ENCODE measurements at places on chromosomes 6 and 20. TPM values are rescaled to one million over a fixed set of nuclear protein-coding genes. Genes with fewer than 3 reads are reported as not detected.

The OR2J3 gene
- not detected for total RNA-seq

DNA sequence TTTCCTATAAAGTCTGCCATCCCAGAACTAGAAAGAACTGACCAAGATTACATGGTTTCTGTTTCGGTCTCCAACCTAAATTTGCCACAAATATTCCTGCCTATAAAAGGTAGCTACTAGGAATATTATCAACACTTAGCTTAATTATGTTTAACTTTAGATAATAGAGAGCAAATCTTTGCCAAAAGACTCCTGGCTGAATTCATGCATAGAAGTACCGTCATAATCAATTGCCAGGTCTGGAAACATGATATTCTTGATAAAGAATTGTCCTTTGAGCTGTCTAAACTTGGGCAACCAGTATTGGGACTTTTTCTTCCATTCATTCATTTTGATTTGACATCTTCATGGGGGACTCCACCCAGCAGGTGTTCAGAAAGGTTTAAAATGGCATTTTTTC lies 22.4 kb downstream of the CALHM6 start:
- no peak for DNase-seq
- no peaks in the 10 kb centered on the region for H3K4me1 ChIP-seq
- H3K36me3 ChIP-seq = no peaks in the 10 kb centered on the region

DNA sequence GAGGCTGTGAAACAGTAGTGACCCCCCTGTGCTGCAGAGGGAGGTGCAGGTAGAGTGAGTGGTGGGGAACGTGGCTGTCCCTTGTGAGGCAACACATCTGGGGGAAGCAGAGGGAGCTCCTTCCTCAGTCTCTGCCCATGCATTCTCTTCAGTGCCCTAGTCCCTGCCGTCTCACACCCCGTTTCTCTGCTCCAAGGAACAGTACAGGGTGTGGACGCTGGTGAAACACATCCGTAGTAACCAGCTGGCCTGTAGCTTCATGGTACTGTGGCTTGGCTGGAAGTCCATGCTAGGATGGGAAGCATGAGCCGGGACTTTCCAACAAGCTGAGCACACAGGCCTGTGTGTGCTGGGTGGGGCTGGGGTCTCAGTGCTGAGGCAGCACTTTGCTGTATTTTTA lies 25.4 kb upstream of the CST3 start:
- no peaks in the 10 kb centered on the region for H3K27me3 ChIP-seq
- no peak overlapping the region for H3K4me3 ChIP-seq
- DNase-seq = no peak
- H3K27ac ChIP-seq = no peak overlapping the region
- H3K36me3 ChIP-seq = no peaks in the 10 kb centered on the region

- no peaks in the 10 kb centered on the region for H3K27me3 ChIP-seq
- no peak overlapping the region for H3K4me3 ChIP-seq
Observed at GRCh38 chr20:7147220-7147601, 379.7 kb downstream of the BMP2 start.

DNA sequence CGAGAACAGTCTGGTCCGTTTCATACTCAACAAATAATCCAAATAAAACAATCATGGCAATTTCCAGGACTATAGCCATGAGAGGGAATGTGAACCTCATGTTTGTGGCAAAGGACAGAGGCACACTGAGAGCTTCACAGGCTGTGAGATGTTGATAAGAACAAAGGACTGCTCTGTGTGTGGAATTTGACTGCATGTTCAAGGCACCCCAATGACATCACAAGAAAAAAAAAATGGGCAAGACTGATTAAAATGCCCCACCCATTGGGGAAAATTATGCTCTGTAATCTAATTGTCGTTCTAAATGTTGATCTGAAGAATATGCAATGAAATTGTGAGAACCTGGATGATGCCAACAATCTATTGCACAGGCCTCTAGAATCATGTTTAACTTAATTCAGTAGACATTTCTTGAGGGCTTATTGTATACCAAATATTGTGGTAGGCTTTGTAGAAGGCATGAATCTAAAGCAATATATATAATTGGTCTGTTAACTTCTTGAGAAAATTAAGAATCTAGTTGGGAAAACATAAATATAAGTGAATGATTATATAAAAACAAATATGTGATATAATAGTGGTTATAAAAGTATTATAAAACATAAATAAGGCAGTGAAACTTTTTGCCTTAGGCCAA lies at the start of gene RHAG:
RHAG (minus strand) TSS at position 127 of the 637 bp plus-strand sequence; CDS start at position 100, 27 bp downstream.
- no peaks in the 10 kb centered on the region for H3K4me1 ChIP-seq
- no peak within 1 kb of the TSS for H3K27ac ChIP-seq
- no peaks in the 10 kb centered on the region for H3K36me3 ChIP-seq
- H3K27me3 ChIP-seq = no peaks in the 10 kb centered on the region
- DNase-seq = no peak

The FRS3 gene
- total RNA-seq = 8.9 TPM

The CRIP3 gene
- total RNA-seq = 3.0 TPM

DNA sequence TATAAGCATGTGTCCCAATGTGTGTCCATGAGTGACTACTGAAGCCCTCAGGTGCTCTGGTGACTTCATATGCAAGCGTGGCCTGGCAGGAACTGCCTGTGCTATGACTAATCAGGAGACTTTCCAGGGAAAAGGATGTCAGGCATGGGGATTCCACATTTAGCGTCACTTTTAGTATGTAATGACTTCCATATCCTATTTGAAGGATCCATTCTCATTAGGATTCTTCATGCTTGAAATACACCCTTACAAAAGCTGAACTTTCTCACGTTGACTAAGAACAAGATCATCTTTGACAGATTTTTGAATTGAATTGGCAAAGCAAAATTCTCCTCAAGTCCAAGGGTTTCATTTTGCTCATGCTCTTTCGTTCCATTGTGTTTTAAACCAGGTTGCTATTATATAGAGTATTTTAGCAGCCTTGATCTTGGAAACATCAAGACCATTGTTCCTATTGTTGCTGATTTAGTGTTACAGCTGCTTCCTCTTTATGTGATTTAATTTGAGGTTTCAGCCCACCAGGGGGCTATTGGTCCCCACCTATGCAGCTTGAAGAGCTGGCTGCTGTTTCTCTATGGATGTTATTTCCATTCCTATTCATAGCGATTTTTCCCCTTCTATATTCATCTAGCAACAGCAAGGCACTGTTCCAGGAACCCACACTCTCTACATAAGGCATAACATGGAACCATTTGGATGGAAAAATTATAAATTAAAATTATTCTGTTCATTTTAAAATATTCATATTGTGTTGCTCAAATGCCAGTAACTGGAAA lies 418.6 kb downstream of the CDKAL1 start:
- no peak overlapping the region for H3K27ac ChIP-seq
- no peak overlapping the region for H3K4me3 ChIP-seq
- no peak for DNase-seq
- H3K27me3 ChIP-seq = no peaks in the 10 kb centered on the region
- H3K4me1 ChIP-seq = no peaks in the 10 kb centered on the region

DNA sequence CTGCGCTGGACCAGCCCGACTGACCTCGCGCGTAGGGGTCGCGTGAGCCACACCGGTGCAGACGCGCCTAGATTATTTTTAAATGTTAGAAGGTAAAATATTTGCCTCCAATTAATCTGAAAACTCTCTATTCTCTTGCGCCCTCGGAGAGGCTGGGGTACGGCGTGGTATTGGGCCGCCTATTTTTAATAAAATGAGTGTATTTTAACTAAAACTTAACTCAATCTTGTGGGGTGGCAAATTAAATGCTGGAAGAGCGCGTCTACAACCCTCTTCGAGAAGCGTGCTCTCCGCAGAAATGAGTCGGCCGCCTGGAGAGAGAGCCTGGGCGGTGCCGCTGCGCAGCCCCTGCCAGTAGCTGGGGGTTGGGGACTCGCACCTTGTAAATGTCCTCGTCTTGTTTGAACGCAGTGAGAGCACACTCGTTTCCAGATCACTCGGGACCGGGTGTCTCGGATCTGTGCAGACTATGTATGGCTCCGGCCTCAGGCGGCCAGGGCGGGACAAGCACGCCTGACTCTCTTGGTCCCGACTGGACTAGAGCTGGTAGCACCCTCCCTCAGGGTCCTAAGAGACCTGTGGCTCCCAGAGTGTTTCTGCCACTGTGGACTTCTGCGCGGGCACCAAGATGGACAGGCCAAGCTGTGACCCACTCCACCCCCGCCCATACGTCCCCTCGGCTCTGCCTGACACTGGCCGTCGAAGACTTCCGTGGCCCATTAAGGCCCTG lies 2.0 kb upstream of the MAFB start:
- DNase-seq = no peak
- H3K27me3 ChIP-seq = peaks cover 18% of the 10 kb centered on the region
- H3K36me3 ChIP-seq = no peaks in the 10 kb centered on the region

The SLC17A3 gene
- total RNA-seq = 0.81 TPM

The C6orf52 gene
- 1.2 TPM for total RNA-seq

- H3K27ac ChIP-seq = no peak overlapping the region
- DNase-seq = no peak
- peaks cover 17% of the 10 kb centered on the region for H3K36me3 ChIP-seq
- no peaks in the 10 kb centered on the region for H3K27me3 ChIP-seq
Observed at GRCh38 chr6:15527838-15528617, 134.8 kb downstream of the DTNBP1 start.

DNA sequence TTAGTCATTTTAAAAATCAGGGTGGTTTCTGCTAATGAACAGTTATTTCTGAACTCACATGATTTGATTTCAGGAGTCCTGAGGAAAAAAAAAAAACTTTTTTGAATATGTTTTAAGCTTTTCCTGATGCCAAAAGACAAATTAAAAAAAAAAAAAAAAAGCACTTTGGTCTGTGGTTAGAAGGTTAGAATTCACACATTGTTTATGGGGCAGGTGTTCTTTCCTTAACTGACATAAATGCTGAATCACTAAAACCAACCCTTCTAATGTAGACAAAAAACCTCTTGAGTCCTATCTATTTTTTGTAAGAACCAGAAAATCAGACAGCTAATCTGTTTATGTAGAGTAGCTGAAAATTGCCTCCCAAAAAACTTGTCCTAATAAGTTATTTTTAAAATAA lies 20.4 kb downstream of the THEMIS start:
- H3K4me3 ChIP-seq = no peak overlapping the region
- H3K27me3 ChIP-seq = no peaks in the 10 kb centered on the region
- no peaks in the 10 kb centered on the region for H3K36me3 ChIP-seq
- DNase-seq = peak; percentile 25
- no peak overlapping the region for H3K27ac ChIP-seq
- peaks cover 93% of the 10 kb centered on the region for H3K4me1 ChIP-seq

The HSPA1L gene
- total RNA-seq = 8.3 TPM

The PTGIS gene
- total RNA-seq = not detected

The PRPH2 gene
- total RNA-seq = not detected

GRCh38 chr20:19802492-19803158 lies 44.6 kb downstream of the RIN2 start:
- H3K27ac ChIP-seq = no peak overlapping the region
- no peak for DNase-seq
- no peaks in the 10 kb centered on the region for H3K36me3 ChIP-seq
- H3K27me3 ChIP-seq = no peaks in the 10 kb centered on the region

The OPRL1 gene
- total RNA-seq = 0.87 TPM

Measured in CD4-positive, alpha-beta memory T cell (primary cell).